Left forelimb (tissue), 1 donor: ENCODE measurements at places on chromosomes 6 and 20.

DNA sequence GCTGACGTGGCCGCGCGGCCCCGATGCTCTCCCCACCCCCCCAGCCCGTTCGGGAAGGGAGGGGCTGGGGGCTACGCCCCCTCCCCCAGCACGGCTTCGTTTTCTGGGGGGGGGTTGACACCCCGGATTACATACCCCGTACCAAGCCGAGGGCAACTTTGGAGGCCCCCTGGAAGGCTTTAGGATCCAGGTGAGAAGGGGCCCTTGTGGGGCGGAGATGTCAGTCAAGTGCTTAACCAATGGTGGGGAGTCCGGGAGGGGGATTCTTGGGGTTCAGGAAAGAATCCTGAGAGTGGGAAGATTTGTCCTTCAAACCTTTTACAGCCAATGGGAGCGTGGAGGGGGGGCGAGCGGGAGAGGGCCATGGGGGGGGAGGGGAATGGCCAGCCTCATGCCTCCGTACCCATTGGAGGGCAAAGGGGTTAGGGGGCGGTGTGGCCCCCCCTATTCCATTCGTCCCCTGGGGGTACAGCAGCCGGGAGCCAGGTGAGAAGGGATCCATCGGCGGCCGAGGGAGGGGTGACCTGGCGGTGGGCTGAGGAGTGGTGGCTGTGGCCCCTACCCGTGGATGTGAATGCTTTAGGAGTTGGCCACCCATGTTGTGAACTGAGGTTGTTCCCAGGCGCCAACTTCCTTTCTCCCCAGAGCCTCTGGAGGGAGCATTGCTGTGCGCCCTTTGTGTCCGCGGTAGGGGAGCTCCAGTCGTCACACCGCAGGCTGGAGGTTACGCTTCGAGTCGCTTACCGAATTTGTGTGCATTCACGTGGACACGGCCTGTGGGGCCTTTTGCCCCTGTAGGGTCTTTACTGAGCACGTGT is 682 bp downstream of the BRD2 start:
- no peak for DNase-seq

DNA sequence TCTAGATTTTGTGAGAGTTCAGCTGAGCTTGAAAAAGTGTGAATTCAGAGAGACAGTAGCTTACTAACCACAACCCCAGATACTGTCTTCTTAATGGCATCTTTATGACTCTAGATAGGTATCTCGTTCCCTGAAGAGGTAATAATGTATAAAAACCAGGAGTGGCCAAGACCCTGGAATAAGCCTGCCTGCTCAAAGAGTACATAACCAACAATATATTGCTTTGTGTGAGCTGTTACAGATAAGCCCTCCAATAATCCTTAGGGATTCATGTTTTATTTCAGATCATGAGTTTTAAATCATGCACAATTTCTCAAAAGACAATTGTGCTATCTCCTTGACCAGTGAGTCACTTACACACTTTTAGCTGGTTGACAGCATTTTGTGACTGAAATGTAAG is 327.8 kb upstream of the ADGRB3 start:
- DNase-seq, result no peak

GRCh38 chr6:146805546-146806325 is 207.0 kb downstream of the ADGB start:
- no peak for DNase-seq

DNA sequence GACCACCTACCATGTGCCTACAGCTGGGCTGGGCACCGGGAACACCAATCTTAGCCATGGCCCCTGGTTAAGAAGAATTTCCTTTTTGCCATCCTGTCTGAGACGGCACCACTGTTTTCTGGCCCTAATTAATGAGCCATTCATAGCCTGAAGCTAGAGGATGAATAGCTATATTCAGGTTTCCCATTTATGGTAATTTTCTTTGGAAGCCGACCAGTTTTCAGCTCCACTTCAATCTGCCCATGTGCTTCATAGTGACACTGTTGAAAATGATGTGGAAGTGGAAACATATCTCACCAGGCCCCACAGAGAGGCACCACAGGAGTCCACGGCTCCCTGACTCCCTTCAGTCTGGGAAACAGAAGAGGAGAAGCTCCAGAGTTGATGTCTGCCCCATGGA is 22.6 kb upstream of the ULBP3 start:
- DNase-seq, result peak; percentile 15

GRCh38 chr20:44768854-44769480 is 23.3 kb downstream of the KCNK15 start:
- DNase-seq, result no peak

DNA sequence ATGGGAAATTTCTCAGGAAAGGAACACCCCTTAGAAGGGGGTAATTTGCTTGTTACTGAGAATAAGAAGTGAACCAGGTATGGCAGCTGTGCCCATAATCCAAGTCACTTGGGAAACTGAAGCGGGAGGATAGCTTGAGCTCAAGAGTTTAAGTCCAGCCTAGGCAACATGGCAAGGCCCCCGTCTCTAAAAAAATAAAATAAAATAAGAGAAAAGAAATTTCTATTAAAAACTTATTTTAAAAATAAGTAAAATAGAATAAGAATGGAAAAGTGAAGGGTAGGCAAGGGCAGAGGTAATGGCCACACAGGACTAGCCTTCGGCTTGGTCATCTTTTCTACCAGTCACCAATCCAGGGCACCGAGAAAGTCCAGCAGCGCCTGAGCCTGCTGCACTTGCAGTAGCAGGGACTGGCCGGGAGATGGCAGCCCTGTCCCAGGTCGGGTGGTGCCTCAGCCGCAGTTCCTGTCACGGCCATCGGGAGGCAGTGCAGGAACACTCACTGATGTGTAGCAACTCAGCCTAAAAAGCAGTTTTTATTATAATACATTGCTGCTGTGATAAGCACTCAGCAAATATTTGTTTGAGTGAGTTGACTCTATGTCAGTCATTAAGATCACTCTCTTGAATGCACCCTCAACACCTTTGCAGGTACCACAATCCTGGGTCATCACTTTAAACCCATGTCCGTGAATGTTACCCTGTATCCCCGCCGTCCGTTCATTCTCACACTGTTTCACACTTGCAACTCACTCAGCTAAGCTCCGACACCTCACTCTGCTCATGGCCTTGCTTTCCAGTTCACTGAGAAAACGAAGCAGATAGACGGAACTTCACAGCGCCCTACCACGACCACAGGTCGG is 23.2 kb upstream of the GCM1 start:
- DNase-seq, result peak; percentile 93

GRCh38 chr6:14799928-14800327 is 445.9 kb upstream of the JARID2 start:
- no peak for DNase-seq

- no peak for DNase-seq
Observed at GRCh38 chr6:148042536-148042935, 300.1 kb upstream of the SASH1 start.

- DNase-seq, result peak; percentile 76
Observed at GRCh38 chr20:56773749-56774148, 144.6 kb downstream of the TFAP2C start.

- no peak for DNase-seq
Observed at GRCh38 chr20:7178004-7178403, 410.5 kb downstream of the BMP2 start.

DNA sequence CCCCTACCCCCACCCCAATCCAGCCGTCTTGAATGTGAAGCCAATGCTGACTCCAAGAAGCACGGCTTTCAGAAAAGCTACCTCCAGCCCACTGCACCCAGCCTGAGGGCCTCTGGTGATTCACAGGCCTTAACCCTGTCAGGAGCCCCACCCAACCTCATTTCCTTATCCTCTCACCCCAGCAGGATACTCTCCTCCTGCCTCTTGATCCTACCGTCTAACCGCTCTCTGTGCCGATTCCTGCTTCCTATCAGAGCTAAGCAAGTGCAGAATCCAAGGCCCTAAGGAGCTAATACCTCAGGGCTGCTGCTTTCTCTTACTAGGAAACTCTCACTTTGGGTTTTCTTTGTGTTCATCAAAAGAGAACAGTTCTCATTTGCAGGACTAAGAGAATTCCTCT is 47.2 kb downstream of the TRERF1 start:
- DNase-seq, result peak; percentile 58

DNA sequence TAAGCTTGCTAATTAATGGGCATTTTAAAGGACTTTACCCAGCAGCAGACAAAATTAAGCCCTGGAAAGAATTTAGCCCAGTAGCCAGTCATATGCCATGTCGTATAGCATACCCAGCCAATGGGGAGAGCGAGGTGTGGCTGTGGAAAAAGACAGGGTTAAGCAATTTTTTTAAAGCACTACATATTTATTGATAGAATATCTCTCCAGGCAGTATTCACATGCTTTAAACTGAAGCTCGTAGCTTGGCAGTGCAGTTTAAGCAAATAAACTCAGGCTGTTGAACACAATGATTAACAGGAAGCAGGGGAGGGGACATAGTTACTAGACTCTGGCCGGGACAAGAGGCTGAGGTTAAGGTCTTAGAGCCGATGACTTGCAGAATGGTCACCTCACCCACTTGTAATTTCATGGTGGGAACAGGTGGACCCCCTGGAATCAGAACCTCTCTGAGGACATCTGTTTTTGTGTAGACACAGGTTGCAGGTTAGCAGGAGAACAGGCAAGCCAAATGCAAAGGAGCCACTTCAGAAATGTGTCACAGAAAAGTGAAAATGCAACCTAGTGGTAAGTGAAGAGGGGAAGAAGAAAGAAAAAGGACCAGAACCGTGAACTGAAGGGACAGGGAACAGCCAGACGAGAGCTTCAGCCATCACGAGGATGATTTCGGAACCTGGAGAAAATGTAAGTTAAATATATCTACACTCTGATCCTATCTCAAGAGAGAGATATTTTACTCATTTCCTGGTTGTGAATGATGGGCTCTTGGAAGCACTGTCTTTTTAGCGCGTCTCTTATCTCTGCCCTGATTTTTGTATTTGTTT is 7.2 kb downstream of the GCNT2 start:
- DNase-seq, result no peak

DNA sequence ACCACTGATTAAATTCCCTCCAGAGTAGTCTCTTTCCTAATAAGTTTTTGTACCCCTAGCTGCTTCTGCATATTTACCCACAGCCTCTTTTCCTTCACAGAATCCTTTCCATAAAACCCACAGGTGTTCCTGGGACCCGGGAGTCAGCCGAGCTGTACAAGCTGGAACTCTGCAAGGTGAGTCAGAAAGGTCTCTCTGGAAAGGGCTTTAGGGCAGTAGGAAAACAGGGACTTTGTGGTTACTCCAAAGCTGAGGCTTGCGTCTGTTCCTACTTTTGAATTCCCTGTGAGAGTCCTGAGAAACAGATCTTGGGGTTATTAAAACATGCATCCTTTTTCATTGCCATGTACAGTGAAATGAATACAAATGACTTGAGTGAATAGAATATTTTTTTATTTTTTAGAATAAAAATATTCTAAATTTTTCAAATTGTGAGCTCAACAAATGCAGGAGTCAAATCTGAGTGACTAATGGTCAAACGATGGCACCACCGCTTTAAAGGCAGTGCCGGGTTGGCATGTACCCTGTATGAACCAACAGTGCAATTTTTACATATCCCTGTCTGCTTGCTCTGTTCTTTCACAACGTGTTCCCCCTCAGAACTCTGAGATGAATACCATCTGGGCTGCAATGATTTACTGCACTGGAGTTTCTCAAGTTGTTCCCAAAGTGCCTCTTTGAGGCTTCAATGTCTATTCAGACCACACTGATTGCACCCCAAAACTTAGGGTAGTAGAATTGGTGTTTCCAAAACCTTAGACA is 78.4 kb downstream of the GFRAL start:
- DNase-seq, result no peak

- DNase-seq, result no peak
Observed at GRCh38 chr20:4929686-4930397, 71.5 kb downstream of the SLC23A2 start.

DNA sequence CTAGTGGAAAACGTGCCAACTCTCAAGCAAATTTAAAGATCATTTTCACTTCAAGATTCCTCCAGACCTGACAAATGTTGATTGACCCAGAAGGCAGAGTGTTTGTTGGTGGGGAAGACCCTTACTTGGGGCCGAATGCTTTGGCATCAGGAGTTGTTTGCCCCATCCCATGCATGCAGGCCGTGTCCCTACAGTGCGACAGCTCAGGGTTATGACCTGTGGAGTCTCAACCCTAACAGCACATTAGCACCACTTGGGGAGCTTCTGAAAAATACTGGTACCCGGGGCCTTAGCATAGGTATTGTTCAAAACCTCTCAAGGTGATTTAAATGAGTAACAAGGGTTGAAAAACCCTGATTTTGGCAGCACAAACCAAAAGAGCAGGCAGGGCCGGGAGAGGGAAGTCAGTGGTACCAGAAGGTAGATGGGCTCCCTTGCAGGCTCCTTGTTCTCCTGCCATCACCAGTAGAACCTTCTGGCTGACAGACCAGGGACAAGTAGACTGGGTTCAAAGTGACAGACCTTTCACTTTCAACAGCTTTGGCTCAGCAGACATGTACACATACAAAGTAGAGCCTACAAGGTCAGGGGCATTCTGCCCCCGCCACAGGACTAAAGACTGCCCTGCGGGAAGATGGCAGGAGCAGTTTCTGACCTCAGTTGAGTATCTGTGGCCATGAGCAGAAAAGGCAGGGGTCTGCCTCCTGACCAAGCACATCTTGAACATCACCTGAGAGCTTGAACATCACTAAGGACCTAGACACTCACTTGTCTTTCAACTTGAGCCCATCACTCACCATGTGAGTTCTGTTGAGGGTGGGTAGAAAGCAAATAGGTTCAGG is 39.6 kb downstream of the PLCG1 start:
- DNase-seq, result peak; percentile 41

- DNase-seq, result no peak
Observed at GRCh38 chr20:44495802-44496481, 20.3 kb downstream of the TTPAL start.

- DNase-seq, result no peak
Observed at GRCh38 chr6:110735666-110736065, 79.6 kb downstream of the CDK19 start.
